ENCODE measurements at places on chromosomes 6 and 20.
A peak's percentile ranks its signal among the peaks of the same experiment; 100 is the strongest.

- DNase-seq, result no peak
These were observed 196.3 kb upstream of the UST start for GRCh38 chr6:148550569-148550968.

DNA sequence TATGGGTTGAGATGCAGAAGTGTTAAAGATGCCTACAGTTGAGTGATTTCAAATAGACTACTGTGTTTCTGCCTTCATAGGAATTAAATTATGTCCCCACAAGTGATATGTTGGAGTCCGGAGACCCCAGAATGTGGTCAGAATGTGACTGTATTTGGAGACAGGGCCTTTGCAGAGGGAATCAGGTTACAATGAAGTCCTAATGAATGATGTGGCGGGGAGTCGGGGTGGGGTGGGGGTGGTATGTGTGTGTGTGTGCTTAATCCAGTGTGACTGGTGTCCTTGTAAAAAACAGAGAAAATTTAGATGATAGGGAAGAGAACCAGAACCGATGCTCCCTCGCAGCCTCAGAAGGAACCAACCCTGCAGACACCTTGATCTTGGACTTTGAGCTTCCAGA lies 448.2 kb downstream of the QKI start:
- DNase-seq, result no peak

DNA sequence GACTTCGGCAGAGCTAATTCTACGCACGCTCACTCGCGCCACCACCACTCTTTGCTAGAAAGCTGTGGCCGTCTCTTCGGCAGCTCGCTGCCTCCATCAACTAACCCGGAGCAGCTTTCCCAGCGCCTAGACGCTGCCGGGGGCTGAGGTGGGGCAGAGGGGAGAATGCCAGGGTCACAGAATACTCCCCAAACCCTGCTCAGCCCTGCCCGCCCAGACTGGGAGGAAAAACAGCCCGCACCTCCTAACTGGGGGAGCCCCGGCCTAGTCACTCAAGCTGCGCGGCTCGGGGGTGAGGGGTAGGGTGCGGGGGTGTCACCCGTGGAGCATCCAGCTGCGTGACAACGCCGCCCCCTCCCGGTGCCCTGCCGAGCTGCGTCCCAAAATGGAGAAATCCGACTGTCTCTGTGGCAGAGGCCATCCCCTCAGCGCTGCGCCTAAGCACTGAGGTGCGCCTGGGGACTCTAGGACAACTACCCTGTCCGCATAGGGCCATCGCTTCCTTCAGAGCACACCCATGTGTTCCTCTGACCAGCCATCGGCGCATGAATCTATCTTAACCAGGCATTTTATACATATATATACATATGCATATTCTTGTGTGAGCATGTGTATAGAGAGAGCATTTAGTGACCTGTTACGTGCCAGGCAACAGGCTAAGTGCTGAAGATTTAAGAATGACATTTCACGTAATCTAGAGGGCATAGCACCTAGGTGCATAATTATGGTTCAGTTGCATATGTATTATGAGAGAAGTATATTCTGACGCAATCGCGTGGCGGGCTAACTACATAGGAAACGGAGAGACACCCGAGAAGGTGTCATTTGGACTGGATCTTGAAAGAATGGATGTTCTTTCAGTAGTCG lies 1.5 kb upstream of the TENT5A start:
- no peak for DNase-seq

- no peak for DNase-seq
These were observed 90.9 kb downstream of the CEP162 start for GRCh38 chr6:84136364-84137050.

GRCh38 chr6:166933396-166933795 lies 23.0 kb downstream of the RNASET2 start:
- DNase-seq, result no peak

- DNase-seq, result no peak
These were observed 95.6 kb downstream of the RAMACL start for GRCh38 chr6:166490671-166491500.

- DNase-seq, result no peak
These were observed 18.8 kb upstream of the ZNF831 start for GRCh38 chr20:59144831-59145196.

GRCh38 chr6:340991-341827 lies 48.9 kb downstream of the DUSP22 start:
- DNase-seq, result no peak

DNA sequence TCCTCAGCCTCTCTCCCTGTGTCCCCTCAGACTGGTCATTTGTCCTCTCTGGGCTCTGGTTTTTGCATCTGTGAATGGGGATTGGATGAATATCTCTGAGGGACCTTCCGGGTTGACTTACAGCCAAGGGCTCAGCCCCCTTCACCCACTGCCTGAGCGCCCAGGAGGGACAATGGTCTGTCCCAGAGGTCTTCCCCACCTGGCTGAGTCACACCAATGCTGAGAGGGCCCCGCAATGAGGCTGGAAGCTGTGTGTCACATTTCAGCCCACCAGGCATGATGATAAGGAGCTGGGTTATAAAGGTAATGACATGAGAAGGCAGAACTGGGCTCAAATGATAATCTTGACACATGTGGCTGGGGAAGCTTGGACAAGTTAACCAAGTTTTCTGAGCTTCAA lies 70.5 kb downstream of the TOX2 start:
- no peak for DNase-seq

- DNase-seq, result peak; percentile 70
These were observed 50.9 kb upstream of the EZR start for GRCh38 chr6:158869826-158870648.

DNA sequence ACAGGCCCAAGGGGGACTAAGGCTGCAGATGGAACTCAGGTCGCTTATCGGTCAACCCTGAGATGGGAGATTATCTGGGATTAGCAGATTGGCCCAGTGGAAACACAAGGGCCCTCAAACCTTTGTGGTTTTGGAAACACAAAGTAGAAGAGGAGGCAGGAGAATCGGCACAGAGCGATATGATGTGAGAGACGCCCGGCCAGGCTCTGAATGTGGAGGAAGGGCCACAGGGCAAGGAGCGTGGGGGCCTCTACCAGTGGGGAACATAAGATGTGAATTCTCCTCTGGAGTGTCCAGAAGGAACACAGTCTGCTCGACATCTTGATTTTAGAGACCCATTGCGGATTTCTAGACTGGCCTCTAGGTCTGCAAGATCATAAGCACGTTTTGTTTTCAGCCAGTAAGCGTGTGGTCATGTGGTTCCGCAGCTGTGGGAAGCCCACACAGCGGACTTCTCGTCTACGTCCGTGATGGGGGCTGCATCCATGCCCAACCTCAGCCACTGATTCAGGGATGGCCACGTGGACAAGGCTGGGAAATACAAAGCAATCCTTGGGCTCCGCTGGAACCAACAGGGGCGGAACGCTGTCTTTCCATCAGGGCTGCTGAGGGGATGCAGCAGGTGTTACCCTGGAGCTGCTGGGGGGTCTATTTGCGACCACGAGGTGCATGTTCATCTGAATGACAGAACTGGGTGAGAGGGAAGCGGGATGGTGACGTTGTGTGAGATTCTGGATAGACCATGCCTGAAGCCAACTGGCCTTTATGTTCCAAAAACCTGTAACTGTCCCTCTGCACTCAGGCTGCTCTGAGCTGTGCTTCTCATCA lies 127.6 kb upstream of the PMEPA1 start:
- no peak for DNase-seq

- DNase-seq, result no peak
These were observed 6.2 kb downstream of the C20orf204 start for GRCh38 chr20:64042054-64042781.

DNA sequence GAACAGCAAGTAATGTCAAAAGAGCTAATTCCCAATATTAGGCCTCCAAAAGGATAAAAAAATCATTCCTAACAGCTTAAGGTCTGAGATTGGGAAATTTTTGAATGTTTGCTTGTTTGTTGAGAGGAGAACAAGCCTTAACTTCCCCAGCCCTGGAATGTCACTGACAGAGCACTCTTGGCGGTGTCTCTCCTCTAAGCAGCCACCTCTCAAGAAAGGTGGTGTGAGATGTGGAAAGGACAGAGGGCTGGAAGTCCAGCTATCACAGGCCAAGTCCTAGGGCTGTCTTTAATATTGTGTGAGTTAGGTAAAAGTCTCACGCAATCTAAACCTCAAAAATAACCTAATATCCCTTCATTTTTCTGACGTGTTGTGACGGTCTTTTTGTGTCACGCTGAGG lies 101.6 kb downstream of the MTFR2 start:
- DNase-seq, result no peak

DNA sequence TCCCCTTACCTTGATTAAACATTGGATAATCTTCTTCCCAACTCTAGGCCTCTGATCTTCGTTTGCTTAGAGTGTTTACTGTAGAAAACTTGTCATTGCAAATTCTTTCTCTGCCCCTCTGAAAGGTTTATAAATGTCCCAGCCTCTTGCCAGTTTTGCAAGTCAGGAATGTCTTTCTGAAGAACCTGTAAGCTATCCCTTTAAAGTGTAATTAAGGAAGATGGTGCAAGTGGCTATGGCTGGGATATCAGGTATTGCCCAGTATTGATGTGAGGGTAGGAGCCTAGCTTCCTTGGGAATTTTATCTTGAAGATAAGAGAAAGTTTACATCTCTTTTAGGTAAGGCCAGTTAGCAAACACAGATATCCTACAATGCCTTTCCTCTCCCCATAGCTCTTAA lies 211.0 kb upstream of the RIMS1 start:
- DNase-seq, result no peak

DNA sequence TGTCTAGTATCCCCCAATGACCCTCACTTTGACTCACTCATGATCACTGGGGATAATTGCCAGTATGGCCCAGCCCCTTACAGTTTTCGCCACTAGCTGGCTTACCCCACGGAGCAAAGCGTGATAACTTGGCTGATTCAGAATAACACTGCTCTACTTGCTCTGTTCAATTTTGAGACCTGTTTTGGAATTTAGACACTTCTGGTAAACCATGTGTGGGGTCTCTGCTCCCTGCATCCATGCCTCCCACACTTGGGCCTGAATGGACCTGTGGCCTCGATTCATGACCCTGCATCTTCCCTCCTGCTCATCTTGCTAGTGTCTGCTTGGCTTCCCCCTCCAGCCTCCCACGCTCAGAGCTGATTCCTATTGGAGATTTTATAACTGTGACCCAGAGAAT lies 48.9 kb downstream of the FOXA2 start:
- DNase-seq, result no peak

DNA sequence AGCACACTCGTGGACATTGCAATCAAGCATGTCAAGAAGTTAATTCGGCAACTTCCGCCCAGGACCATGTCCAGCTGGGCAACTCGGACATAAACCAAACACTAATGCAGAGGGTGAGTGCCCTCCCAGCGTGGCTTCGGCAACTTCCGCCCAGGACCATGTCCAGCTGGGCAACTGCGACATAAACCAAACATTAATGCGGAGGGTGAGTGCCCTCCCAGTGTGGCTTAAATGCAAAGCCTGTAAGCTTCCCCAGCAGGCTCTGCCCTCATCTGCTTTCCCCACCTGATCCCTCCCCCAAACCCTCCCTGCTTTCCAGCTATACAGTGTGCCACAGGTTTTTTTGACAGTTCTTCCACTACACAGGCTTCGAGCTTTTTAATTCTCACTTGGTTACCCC lies 143.4 kb downstream of the PXDC1 start:
- DNase-seq, result no peak

DNA sequence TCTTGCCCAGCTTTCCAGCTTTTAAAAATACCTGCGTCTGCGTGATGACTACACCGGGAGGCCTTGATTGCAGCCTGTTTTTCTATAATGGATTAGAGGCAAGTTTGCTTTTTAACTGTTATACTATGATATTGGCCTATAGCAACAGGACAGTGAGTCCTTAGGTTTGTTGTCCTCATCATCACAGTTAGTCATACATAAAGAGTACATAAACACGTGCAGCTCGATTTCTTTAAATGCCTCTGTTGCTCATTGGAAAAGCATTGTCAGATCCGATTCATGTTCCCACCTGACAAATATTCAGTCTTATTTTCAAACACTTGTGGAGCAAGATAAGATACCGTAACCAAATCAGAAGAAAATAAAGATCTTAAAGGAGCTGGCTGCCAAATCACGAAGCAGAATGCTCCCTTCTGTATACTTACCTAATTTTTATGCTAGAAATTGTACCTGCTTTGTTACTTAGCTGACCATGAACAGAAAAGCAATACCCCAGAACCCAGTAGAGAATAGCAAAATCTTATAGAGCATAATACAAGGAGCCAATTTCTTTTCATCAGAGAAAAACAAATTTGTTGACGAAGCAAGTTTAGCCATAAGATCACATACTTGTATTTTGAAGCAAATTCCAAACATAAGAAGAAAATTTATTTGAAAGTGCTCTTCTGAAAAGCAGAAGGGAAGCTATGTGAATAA lies 100.4 kb downstream of the TMEM200A start:
- DNase-seq, result no peak

DNA sequence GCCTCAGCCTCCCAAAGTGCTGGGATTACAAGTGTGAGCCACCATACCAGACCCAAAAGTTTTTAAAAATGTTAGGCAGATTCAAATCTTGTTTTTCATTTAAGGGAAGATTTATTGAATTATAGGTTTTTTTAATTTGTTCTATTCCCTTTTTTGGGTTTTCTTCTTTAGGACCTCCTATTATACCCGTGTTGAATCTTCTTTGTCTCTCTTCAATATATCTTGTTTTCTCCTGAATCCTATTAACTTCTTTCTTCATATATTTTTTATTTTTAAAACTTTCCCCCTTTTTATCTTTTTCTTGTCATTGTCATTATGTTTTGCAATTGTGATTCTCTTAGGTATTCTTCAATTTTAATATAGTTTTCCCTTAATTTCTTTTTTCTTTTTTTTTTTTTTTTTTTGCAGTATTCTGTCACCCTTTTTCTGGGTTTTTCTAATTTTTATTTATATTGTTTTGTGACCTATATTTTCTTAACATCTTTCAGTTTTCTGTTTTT lies 45.9 kb upstream of the NOP56 start:
- DNase-seq, result no peak

DNA sequence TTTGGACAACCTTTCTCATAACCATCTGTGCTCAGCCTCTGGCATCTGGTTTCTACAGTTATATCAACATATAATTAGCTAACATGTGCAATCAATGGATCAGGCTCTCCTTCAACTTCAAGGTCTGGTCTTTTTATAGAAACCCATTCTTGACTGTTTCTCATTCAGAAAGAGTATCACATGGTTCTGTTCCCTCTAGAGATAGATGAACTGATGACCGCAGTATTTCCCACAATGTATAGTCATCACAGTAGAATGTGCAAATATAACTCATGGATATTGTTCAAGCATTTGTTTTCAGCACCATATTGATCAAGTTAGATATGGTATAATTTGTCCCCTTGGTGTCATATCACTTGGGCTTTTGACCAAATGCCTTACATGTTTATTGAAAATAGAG lies 656.2 kb downstream of the FRK start:
- DNase-seq, result peak; percentile 2

- DNase-seq, result no peak
These were observed 135.5 kb upstream of the NUP153 start for GRCh38 chr6:17842014-17842776.

- DNase-seq, result no peak
These were observed 11.8 kb upstream of the CCN5 start for GRCh38 chr20:44703183-44703925.

GRCh38 chr6:146813554-146813953 lies 214.8 kb downstream of the ADGB start:
- DNase-seq, result peak; percentile 29
